Activated CD4-positive, alpha-beta memory T cell treated with anti-CD3 and anti-CD28 coated beads, Interleukin-2, amount 10 ng/mL, durations not matched to agents 7 days and 5 days (primary cell): ENCODE measurements at places on chromosomes 5 and 9. TPM values are rescaled to one million over a fixed set of nuclear protein-coding genes. Genes with fewer than 3 reads are reported as not detected.

Gene TMEFF1
- total RNA-seq, result not detected

Gene KLHL9
- total RNA-seq, result 18.0 TPM

Gene SNX24
- 8.8 TPM for total RNA-seq

Gene SET
- total RNA-seq, result 379 TPM

Gene EDIL3
- total RNA-seq, result not detected

Gene ACTL7A
- total RNA-seq, result not detected

Gene BAAT
- not detected for total RNA-seq

Gene PHF24
- total RNA-seq, result not detected

Gene NSUN2
- 73.3 TPM for total RNA-seq

Gene FLT4
- total RNA-seq, result 0.38 TPM

Gene ESM1
- total RNA-seq, result 0.83 TPM

Gene IFNA21
- not detected for total RNA-seq

Gene NUTM2G
- total RNA-seq, result not detected

Gene SPATA31D4
- total RNA-seq, result not detected

Gene SLC36A3
- total RNA-seq, result not detected

Gene ADRB2
- 6.9 TPM for total RNA-seq

Gene CYSTM1
- total RNA-seq, result 22.3 TPM

Gene PCDHGA4
- total RNA-seq, result 0.10 TPM

Gene ROPN1L
- total RNA-seq, result 5.5 TPM

Gene FAM221B
- total RNA-seq, result not detected

Gene GZMA
- total RNA-seq, result 1,058 TPM

Gene ENHO
- total RNA-seq, result not detected

Gene GABRP
- total RNA-seq, result not detected

Gene SLCO6A1
- not detected for total RNA-seq

Gene PDZD2
- not detected for total RNA-seq

Gene DYNC2I2
- 53.5 TPM for total RNA-seq

Gene NEUROG1
- total RNA-seq, result not detected

Gene GMCL2
- not detected for total RNA-seq

Gene TEK
- not detected for total RNA-seq

Gene UGT3A1
- not detected for total RNA-seq

Gene ELOVL7
- 1.1 TPM for total RNA-seq

Gene VPS13A
- 40.9 TPM for total RNA-seq

Gene TMEM245
- 33.3 TPM for total RNA-seq

Gene PCDHB16
- total RNA-seq, result not detected

Gene SPATA31A3
- not detected for total RNA-seq

Gene TXNDC8
- not detected for total RNA-seq
